EL (cell line): ENCODE measurements at places on chromosomes 3 and 15.

DNA sequence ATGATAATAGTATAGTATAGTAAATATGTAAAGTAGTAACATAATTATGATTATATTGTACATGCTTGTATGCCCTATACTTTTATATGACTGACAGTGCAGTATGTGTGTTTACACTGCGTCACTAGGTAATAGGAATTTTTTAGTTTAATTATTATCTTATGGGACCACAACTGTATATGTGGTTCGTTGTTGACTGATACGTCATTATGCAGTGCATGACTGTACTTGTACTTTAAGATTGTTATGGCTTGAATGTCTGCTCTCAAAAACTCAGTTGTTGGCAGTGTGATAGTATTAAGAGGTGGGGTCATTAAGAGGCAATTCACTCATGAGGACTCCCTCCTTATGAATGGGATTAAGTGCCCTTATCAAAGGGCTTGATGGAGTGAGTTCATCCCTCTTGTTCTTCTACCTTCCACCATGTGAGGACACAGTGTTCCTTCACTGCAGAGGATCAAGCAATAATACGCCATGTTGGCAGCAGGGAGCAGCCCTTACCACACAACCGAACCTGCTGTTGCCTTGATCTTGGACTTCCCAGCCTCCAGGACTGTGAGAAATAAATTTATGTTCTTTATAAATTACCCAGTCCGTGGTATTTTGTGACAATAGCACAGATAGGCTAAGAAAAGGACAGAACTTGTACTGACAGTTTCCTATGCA is 152.2 kb downstream of the NEK11 start:
- DNase-seq: no peak

- DNase-seq: no peak
These were observed 34.8 kb upstream of the PAK6 start for GRCh38 chr15:40204100-40204499.

DNA sequence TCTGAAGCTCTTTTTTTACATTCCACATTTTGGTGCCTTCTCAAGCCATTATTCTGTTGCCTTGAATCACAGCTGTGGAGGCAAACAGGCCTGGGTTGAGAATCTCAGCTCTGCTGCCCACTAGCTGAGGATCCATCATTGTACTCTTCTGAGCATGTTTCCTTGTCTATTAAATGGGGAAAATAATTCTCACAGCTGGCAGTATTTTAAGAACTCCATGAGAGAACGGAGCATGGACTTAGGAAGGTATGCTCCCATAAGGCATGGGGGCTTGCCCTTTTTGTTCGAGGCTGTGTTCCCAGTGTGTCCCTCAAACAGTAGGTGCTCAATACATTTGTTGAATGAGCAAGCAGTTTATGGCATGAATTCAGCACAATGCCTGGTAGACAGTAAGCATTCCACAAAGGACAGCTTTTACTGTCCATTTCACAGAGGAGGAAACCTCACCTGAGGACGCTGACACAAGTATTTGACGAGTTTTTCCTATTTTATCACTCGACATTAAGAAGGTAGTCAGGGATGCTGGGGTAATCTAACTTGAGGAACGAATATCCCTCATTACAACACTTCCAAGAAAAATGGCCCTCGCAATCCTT is 2.1 kb upstream of the PTPRG start:
- peak; percentile 16 for DNase-seq

DNA sequence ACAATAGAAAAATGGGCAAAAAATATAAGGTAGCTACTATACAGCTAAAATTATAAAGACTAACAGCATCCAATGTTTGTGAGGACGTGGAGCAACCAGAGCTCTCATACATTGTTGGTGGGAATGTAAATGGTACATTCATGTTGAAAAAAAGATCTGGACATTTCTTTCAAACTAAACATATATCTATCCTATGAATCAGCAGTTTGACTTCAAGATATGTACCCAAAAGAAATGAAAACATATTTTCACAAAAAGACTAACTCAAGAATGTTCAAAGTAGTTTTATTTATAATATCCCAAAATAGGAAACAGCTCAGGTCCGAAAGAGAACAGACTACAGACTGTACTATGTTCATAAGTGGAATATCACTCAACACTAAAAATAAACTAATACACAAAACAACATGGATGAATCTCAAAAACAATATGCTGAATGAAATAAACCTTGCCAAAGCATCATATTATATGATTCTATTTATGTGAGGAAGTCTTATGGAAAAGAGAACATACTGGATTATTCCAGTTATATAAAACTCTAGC is 8.8 kb upstream of the TTBK2 start:
- no peak for DNase-seq

DNA sequence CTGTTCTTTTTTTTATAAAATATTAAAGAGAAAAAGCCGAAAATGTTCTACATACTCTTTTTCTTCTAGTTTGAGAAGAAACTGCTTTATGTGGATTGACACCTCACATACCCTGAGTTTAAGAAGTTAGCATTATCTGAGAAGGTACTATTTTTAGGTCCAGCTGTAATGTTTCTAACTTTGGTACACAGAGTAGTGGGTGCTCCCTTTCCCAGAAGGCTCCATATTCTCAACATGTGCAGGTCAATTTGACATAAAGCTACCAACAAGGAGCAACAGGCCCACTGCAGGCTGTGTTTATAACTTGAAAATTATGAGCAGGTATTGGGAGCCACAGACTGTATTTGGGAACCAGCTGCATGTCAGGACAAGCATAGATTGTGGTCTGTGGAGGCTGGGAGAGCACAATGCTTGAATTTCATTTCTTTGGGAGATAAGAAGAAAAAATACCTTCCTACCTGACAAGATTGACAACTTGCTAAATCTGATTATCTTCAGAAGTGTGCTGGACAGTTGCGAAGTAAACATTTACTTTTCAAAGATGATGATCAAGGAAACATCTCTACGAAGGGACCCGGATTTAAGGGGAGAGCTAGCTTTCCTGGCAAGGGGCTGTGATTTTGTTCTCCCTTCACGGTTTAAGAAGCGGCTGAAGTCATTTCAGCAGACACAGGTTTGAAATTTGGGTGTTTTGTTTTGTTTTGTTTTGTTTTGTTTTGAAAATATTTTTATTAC is 57.2 kb downstream of the PPP2R3A start:
- no peak for DNase-seq

DNA sequence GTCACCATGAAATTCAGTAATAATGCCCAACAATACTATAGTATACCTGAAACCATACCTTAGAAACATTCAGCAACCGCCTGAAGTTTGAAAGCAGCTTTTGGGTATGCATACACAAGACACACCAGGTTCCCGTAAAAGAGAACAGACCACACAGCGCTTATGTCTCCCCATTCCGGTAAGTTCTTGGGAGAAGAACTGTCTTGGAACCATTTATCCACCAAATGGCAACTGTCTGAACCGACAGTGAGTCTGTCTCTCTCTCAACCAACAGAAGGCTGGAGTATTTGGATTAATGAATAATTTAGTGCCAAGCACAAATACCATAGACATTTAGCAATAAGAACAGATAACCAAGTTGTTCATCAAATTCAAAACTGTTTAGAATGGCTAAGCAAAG is 7.6 kb downstream of the RGMA start:
- DNase-seq: no peak

DNA sequence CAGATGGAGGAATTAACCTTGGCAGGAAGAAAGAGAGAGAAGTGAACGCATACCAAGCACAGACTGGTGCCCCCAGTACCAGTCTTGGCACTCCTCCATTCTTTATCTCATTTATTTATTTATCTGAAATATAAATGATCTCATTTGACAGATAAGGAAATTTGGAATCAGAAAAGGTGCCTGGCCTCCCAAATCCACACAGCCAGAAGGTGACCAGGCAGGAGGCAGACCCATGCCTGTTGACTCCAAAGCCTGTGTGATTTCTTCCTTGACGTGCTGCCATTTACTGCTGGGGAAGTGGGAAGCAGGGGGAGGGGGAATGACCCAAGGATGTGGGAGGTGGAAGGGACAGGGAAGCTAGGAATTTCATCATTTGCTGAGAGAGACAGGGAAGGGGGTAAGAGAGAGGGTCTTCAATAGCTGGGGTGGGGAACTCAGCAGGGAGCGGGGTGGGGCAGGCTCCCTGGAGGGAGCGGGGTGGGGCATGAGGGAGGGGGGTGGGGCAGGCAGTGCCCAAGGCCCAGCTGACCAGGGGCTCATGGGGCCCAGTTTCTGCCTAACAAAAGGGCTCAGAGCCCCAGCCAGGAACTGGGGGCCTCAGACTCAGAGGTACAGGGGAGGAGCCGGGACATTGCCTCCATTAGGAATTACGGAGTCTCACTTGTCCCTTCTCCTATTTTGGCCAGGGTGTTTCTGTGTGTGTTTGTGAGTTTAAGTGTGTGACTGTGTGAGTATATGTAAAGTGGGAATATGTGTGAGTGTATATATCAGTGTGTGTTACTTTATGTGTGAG is 63.0 kb downstream of the MINAR1 start:
- DNase-seq: no peak
